Muscle of leg (tissue), 16 donors: ENCODE measurements at places on chromosomes 4 and X. TPM values are rescaled to one million over a fixed set of nuclear protein-coding genes. Genes with fewer than 3 reads are reported as not detected.

GRCh38 chrX:155615938-155616337, 3.2 kb upstream of the TMLHE start:
- H3K36me3 ChIP-seq = no peaks in the 10 kb centered on the region
- H3K27me3 ChIP-seq = no peaks in the 10 kb centered on the region
- H3K4me3 ChIP-seq = no peak overlapping the region
- DNase-seq = no peak
- H3K4me1 ChIP-seq = peaks cover 3% of the 10 kb centered on the region
- no peak overlapping the region for H3K27ac ChIP-seq

GRCh38 chr4:174217273-174218126, 66.0 kb downstream of the FBXO8 start:
- H3K4me1 ChIP-seq = peaks cover 31% of the 10 kb centered on the region
- H3K36me3 ChIP-seq = no peaks in the 10 kb centered on the region
- H3K27me3 ChIP-seq = peaks cover 55% of the 10 kb centered on the region

OTUD6A gene
- not detected for polyA plus RNA-seq

DNA sequence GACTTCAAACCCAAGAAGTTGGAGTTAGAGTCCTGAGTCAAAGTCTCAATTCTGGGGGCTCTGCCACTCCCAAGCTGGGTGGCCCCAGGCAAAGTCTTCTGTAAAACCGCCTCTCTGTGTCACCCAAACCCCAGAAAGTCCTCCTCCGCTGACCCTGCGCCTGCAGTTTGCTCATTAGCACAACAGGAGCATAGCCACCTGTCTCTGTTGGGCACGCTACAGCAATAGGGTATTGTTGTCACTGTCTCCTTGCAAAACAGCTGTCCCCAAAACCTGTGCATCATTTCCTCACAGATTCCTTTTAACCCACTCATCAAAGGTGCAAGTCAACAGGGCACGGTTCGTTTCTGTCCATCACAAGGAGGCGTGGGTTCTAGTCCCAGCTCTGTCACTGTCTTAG, 8.0 kb upstream of the DGAT2L6 start:
- H3K36me3 ChIP-seq = peaks cover 3% of the 10 kb centered on the region
- DNase-seq = no peak
- peaks cover 17% of the 10 kb centered on the region for H3K27me3 ChIP-seq
- no peak overlapping the region for H3K27ac ChIP-seq

- H3K4me1 ChIP-seq = peaks cover 9% of the 10 kb centered on the region
- peak overlapping the region; percentile 32 for H3K27ac ChIP-seq
- peak; percentile 73 for DNase-seq
- H3K27me3 ChIP-seq = peaks cover 2% of the 10 kb centered on the region
These were observed 236.1 kb downstream of the OPHN1 start for GRCh38 chrX:68196939-68197791.

- no peak overlapping the region for H3K27ac ChIP-seq
- no peak overlapping the region for H3K4me3 ChIP-seq
- no peak for DNase-seq
- H3K4me1 ChIP-seq = no peaks in the 10 kb centered on the region
- no peaks in the 10 kb centered on the region for H3K36me3 ChIP-seq
- no peaks in the 10 kb centered on the region for H3K27me3 ChIP-seq
These were observed 71.2 kb downstream of the LNX1 start for GRCh38 chr4:53520116-53520515.

CSN1S1 gene
- not detected for polyA plus RNA-seq

DNA sequence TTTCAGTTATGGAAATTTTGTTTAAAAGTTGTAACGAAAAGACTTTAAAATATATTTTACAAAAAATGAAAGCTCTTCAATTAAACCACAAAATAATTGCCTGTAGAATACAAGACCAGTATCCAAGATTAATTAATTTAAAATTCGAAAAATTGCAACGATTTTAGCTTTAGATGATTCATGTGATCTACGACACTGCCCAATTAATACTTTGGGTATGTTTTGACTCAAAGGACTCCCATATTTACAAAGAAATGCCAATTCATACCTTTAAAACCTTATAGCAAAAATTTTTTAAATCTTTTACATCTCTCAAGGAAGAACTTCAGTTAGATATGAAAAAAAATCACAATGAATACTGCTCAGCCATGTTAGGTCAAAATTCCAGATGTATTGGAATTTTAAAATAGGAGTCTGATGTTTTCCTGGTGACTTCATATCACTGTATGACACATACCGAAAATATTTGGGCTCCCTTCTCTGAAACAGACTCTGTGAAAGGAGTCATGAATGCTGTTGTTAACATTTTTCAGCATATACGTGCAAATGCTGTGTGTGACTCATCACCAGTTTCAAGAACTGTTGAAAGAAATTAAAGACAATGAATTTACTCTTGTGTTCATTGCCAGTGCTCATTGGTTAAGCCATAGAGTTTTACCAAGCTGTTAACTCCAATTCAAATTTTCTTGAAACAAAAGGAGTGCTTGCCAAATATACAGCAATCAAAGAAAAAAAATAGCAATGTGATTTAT, 13.8 kb upstream of the SMS start:
- H3K4me1 ChIP-seq = no peaks in the 10 kb centered on the region
- H3K4me3 ChIP-seq = no peak overlapping the region
- H3K36me3 ChIP-seq = no peaks in the 10 kb centered on the region
- DNase-seq = peak; percentile 81
- peak overlapping the region; percentile 40 for H3K27ac ChIP-seq

DNA sequence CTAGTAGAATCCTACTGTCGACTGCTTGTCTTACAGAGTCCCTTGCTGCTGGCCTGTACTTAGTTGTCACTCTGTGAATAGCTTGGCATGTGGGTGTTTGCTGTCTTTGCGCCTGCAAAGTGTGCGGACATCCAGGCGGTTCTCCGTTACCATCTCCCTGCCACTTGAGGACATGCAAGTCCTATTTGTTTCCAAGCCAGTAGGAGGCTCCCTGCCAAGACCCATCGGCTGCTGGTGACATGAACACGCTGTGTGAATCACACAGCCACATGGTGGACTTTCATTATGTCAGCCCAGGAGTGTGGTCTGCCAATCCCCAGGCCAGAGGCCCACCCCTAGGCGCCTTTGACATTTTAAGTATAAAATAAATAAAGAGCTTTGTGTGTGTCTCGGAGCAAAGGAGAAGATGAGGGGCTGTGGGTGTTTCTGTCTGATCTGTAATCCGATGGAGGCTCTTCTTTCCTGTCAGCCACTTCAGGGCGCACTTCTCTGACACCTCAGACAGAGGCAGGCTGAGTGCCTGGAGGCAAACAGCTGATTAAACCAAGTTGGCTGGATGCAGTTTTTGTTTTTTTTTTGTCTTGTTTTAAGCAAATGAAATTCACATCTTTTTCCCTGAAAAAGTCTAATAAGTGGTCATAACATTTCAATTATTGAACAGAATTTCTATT, 51.5 kb downstream of the ALPK1 start:
- H3K36me3 ChIP-seq = no peaks in the 10 kb centered on the region
- H3K4me3 ChIP-seq = no peak overlapping the region
- no peaks in the 10 kb centered on the region for H3K27me3 ChIP-seq
- H3K4me1 ChIP-seq = peaks cover 7% of the 10 kb centered on the region

DNA sequence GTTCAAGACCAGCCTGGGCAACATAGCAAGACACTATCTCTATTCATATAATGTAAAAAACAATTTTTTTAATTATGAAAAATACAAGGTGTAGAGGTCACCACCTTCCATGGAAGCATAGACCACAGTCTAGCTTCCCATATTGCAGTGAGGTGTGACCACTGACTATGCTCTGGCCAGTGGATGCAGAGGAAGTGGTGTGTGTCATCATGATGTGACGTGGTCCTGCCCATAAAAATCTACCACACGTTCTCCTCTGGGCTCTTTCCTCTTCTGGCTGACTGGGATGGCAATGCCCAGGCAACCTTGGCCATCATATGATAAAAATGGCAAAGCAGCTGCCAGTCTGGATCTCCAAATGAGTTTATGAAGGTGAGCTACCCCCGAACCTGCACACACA, 65.7 kb downstream of the RBM47 start:
- H3K4me1 ChIP-seq = no peaks in the 10 kb centered on the region
- no peak overlapping the region for H3K4me3 ChIP-seq
- H3K27ac ChIP-seq = no peak overlapping the region
- no peaks in the 10 kb centered on the region for H3K27me3 ChIP-seq
- H3K36me3 ChIP-seq = no peaks in the 10 kb centered on the region

MBTPS2 gene
- polyA plus RNA-seq = 22.1 TPM

DNA sequence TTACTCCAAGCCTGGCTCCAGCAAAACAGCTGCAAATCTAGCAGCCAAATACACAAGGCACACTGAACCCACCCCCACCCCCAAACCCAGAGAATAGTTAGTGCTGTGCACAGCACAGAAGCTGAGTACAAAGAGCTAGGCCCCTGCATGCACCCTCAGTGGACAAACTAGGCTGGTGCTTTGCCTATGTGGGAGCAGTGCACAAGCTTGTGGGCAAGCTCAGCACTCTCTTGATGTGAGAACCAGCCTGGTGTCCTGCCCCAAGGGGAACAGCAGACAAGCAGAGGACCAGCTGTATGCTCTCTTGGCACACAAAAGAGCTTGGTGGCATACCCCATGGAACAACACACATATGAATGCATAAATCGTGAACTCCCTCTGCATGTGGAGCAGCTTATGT, 81.7 kb downstream of the FAAH2 start:
- no peak overlapping the region for H3K4me3 ChIP-seq
- no peak for DNase-seq
- no peaks in the 10 kb centered on the region for H3K4me1 ChIP-seq

DNA sequence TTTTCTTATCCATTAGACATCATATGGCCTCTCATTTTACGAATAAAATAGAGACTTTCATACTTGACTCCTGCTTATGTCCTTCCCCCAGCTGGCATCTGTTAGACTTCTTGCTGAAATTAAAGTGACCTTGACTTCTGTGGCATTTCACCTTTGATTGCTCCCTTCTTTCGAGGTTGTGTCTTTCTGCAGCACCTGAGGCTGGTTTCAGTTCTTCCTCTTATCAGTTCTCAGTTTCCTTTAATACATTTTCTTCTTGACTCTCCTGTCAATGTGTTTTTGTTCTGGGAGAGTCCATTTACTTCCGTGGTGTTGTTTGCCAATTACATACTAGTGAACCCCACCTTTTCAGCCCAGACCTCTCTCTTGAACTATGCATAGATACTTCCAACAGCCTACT, 81.6 kb downstream of the RBPJ start:
- no peak for DNase-seq
- H3K36me3 ChIP-seq = peaks cover 13% of the 10 kb centered on the region
- H3K27me3 ChIP-seq = no peaks in the 10 kb centered on the region
- H3K4me3 ChIP-seq = no peak overlapping the region
- no peaks in the 10 kb centered on the region for H3K4me1 ChIP-seq

DNA sequence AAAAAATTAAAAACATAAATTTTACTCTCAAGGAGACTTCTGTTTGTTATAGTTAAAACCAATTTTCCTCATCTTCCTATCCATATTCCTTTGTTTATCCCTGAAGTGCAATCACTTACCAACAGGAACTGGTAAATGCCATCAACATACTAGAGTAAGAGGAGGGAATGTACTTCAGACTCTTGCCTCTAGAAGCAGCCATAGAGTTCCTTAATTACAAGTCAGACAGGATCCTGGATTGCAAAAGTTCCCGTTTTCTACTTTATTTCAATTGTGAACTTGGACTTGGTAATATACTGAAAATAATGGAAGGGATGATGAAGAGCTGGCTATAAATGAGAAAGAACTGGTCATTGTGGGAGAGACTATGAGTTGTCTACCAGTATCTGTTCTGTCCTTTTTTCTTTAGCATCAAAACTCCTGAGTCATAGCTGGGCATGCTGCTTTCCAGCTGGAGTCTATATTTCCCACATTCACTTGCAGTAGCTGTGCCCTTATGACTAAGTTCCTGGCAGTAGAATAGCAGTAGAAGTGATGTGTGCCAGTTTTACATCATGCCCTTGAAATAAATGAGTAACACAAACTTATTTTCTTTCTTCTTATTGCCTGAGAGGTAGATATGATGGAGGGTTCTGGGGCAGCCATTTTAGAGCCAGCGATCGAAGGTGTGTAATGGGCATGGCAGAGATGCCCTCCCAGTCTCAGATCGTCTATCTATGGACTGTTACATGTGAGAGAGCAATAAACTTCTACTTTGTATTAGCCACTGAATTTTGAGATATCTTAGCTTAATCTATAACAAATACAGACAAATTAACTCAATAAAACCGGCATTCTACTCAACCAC, 26.8 kb upstream of the SPARCL1 start:
- H3K27ac ChIP-seq = no peak overlapping the region
- no peaks in the 10 kb centered on the region for H3K36me3 ChIP-seq
- peak; percentile 38 for DNase-seq
- H3K4me3 ChIP-seq = no peak overlapping the region
- H3K27me3 ChIP-seq = no peaks in the 10 kb centered on the region

GPC3 gene
- polyA plus RNA-seq = 304 TPM
